Fibroblast of skin of back (primary cell): ENCODE measurements at places on chromosomes 6 and 20.
A peak's percentile ranks its signal among the peaks of the same experiment; 100 is the strongest.

DNA sequence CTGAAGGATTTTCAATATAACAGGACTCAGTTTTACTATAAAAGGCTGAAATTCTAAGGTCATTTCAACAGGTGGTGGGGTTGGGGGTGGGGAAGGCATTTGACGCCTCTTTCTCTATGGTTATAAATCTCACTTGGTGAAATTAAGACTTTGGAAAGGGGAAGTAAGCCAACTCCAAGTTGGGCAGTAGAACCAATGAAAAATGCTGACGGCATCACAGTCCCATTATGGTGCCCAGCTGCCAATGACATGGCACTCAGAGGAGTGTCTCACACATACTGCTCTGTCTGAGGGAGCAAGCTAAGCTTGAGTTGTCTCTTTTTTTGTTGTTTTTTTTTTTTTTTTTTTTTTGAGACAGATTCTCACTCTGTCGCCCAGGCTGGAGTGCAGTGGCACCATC lies 4.7 kb downstream of the SLC16A10 start:
- DNase-seq: no peak

- DNase-seq: no peak
These were observed 68.3 kb downstream of the IMPG1 start for GRCh38 chr6:76004202-76004601.

- DNase-seq: no peak
These were observed 626.6 kb upstream of the ADGRB3 start for GRCh38 chr6:68008445-68008844.

DNA sequence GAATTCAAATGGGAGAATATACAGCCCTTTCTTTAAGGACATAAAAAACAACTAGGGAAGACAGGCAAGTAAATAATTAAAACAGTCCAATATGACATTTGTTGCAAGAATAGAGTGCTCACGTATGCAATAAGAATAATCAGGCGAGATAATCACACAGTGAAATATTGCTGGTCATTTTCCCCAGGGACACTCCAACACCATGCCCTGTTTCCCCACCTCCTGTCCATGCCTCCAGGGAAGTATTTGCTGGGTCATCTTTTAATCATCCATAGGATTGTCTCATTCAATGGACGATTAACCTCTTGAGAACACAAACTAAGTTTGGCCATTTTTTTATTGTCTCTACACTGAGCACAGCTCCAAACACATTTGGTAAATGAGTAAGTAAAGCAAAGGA lies 472.9 kb downstream of the C6orf118 start:
- DNase-seq: no peak

DNA sequence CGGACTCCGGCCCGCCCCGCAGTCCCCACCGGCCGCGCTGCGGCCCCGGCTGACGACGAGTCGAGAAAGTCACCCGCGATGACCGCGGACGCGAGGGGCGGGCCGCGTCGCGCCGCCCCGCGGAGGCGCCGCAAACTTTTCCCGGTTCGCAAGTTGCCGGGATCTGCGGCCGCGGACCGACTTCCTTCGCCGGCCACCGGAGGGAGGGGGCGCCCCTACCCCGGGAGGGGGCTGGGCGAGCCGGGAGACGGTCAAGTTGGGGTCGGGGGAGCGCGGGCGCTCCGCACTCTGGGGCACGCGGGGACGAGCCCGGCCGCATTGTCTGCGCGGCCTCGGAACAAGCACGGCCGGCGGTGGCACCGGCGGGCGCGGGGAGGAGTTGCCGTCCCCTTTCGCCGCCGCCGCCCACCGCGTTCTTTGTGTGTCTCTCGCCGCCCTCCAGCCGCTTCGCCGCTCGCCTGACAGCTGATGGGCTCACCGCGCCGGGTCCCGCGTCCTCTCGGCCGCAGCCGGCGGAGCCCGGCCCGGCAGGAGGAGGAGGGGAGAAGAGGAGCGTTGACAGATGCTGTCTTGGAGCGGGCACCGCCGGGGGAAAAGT lies 131.6 kb downstream of the OGFRL1 start:
- DNase-seq: peak; percentile 38

DNA sequence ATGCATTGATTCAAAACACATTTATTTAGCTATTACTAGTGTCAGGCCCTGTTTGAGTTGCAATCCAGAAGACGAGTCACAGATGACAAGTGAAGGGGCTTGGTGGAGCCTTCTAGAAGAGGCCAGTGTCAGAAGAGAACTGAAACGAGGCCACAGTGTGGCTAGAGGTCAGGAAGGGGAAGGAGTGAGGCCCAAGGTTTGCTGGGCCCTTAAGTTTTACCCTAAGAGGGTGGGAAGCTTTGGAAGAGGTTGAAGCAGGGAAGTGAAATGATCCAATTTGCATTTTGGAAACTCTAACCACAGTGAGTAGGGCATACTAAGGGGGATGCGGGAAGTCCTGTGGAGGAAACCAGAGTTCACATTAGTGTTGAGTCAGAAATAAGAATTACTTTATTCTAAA lies 25.0 kb downstream of the TTK start:
- no peak for DNase-seq

GRCh38 chr6:122400462-122401089 lies 1.1 kb downstream of the HSF2 start:
- DNase-seq: no peak

GRCh38 chr20:63158845-63159244 lies 57.1 kb downstream of the YTHDF1 start:
- DNase-seq: no peak

- DNase-seq: no peak
These were observed 6.0 kb upstream of the FOXC1 start for GRCh38 chr6:1603708-1604107.

GRCh38 chr6:24906314-24906713 lies 29.4 kb downstream of the RIPOR2 start:
- no peak for DNase-seq

- no peak for DNase-seq
These were observed 414.6 kb downstream of the CDH26 start for GRCh38 chr20:60372822-60373221.
